OCI-LY7 (cell line): ENCODE measurements at places on chromosomes 7 and 10. TPM values are rescaled to one million over a fixed set of nuclear protein-coding genes. Genes with fewer than 3 reads are reported as not detected.

DNA sequence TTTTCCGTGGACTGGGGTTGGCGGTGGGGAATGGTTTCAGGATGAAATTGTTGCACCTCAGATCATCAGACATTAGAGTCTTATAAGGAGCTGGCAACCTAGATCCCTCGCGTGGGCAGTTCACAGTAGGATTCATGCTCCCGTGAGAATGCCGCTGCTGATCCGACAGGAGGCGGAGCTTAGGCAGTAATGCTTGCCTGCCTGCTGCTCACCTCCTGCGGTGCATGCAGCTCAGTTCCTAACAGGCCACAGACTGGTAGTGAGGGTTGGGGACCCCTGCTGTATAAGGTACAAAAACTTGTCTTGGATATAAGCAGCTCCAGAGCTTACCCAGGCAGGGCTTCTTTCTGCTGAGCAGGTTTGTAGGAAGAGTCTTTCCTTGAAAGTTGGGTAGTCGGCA is 53.9 kb downstream of the SHH start:
- no peak for DNase-seq

DNA sequence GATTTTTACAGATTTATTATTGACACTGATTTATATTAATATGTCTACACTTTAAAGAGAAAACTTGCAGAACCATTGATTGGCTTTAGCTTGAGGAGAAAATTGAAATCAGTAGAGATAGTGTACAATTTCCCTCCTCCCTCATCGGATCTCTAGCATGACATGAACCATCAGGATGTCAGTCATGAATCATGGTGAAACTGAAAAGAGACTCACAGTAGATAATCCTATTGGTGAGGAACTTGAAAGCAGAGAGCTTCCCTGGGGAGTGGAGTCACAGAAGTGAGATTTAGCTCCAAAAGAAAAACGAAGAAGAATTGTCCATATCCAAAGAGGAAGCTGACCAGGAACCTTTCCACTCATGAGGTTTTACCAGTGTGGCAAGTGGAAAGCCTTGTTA is 346.8 kb downstream of the ABCA13 start:
- DNase-seq, result no peak

GRCh38 chr10:73932620-73933112 is 21.7 kb downstream of the PLAU start:
- DNase-seq, result no peak

GRCh38 chr10:126908225-126908624 is 3.0 kb downstream of the DOCK1 start:
- no peak for DNase-seq

DNA sequence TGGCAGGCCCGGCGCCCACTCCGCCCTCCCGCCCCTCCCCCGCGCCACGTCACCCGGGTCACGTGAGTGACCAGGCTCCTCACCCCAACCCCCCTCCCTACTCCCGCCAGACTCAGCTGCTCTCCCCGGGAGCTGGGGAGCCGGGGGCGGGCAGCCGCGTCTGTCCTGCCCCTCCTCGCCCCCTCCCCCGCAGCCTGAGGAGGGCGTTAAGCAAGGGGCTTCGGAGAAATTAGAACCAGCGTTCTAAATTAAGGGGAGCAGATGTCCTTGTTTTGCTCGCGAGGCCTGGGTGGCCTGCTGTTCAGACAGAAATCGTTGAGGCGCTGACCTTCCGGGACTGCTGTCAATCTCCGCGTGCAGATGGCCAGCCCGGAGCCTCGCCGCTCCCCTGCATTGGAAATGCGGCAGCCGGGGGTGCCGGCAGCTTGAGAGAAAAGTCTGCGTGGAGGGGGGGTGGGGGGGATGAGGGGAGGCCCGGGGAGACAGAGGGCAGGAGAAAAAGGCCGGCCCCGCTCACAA is 102.2 kb upstream of the ZNF438 start:
- peak; percentile 24 for DNase-seq

METTL27 gene
- total RNA-seq, result 2.1 and 2.3 TPM in 2 replicates

GRCh38 chr7:151891182-151891581 is 14.3 kb upstream of the PRKAG2 start:
- DNase-seq, result no peak

RBM20 gene
- total RNA-seq, result 1.0 and 1.4 TPM in 2 replicates

GRCh38 chr10:79320820-79321493 is 26.3 kb upstream of the PPIF start:
- no peak for DNase-seq
